ENCODE measurements at places on chromosomes 2 and 18.

DNA sequence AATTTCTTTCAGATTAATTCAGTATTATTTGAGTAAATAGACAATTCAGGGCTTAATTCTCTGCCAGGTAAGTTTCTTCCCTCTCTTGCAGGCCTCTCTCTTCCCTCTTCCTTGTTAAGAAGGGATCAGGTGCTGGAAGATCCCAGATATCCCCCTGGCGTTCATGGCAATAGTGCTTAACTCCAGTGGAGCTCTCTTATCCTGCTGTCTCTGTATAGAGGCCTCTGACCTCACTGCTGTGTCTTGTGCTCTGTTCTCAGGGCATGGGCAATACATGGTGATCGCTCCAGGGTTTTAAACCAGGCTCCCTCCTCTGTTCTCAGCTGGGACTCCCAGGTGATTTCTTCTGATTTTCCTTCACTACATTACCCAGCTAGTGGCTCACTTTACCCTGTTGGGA, 226.8 kb downstream of the MC4R start:
- DNase-seq, result no peak

- DNase-seq, result no peak
These were observed 7.2 kb upstream of the AFTPH start for GRCh38 chr2:64516651-64517510.

- no peak for DNase-seq
These were observed 467 bp upstream of the WDR35 start for GRCh38 chr2:19990416-19990728.

GRCh38 chr18:22983175-22983574, 50.0 kb downstream of the RBBP8 start:
- peak; percentile 76 for DNase-seq

- no peak for DNase-seq
These were observed 26.0 kb upstream of the ARHGAP25 start for GRCh38 chr2:68708629-68709028.

DNA sequence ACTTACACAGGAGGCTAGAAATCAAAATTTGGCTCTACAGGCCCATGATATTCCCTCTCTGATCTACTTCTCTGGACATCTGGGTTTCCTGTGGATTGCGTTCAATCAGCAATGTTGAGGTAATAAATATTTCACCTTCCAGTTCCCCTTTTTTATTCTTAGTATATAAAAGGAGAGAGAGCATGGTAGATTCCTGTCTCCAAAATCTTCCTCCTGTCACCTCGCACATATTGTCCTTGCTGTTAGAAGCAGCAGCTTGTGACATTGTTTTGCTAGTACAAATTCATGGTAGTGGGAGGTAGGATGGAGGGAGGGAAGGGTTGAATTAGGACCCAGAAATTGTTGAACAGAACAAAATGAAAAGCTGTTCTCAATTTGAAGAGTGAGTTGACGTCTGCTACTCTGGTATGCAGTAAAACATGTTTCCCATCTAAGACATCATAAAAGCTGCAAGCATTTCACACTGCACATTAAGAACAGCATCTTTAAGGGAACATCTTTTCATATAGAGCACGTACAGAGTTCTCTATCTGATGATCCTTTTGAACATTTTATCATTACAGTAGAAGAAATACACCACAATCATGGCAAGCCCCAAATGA, 156.4 kb downstream of the RDH14 start:
- no peak for DNase-seq

DNA sequence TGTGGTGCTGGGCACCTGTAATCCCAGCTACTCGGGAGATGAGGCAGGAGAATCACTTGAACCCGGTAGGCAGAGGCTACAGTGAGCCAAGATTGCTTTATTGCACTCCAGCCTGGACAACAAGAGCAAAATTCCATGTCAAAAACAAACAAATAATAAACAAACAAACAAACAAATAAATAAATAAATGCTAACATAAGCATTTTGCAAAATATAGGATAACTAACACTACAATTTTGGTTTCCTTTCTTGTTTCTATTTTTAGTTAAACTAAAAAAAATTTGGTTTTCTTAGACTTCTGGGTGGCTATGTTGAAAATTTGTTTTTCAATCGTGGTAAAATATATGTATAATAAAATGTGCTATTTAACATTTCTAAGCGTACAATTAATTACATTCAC, 115.0 kb upstream of the ZNF516 start:
- DNase-seq, result no peak
